Fibroblast of lung (primary cell): ENCODE measurements at places on chromosomes 2 and 18. TPM values are rescaled to one million over a fixed set of nuclear protein-coding genes. Genes with fewer than 3 reads are reported as not detected.

NEB gene
- 0.17 and 0.26 TPM in 2 replicates for total RNA-seq

PLCD4 gene
- total RNA-seq, result 3.9 and 10.7 TPM in 2 replicates

KCNG2 gene
- 6.4 and 10.1 TPM in 2 replicates for total RNA-seq

RGPD3 gene
- 0.17 and 0.26 TPM in 2 replicates for total RNA-seq

TRAPPC12 gene
- total RNA-seq, result 49.1 and 53.2 TPM in 2 replicates

RESP18 gene
- not detected in 2 replicates for total RNA-seq

DNER gene
- 0.26 and 0.33 TPM in 2 replicates for total RNA-seq

NEMP2 gene
- 6.3 and 6.4 TPM in 2 replicates for total RNA-seq

MGAT5 gene
- total RNA-seq, result 75.0 and 301 TPM in 2 replicates

SMC6 gene
- total RNA-seq, result 21.8 and 22.8 TPM in 2 replicates

CNGA3 gene
- total RNA-seq, result under 0.01 TPM in 2 replicates

SPATA3 gene
- not detected in 2 replicates for total RNA-seq

LIMS3 gene
- total RNA-seq, result 6.3 TPM in 1 of 2 replicates, not detected in the other

LIPG gene
- total RNA-seq, result 0.50 and 1.0 TPM in 2 replicates

CRYGD gene
- not detected in 2 replicates for total RNA-seq

DSEL gene
- 51.1 and 157 TPM in 2 replicates for total RNA-seq

LRRTM4 gene
- total RNA-seq, result not detected in 2 replicates

KIF5C gene
- total RNA-seq, result 0.17 and 0.51 TPM in 2 replicates

HOXD4 gene
- not detected in 2 replicates for total RNA-seq

CPLX4 gene
- not detected in 2 replicates for total RNA-seq

CYP27A1 gene
- 40.6 and 53.8 TPM in 2 replicates for total RNA-seq

ACMSD gene
- total RNA-seq, result not detected in 2 replicates

UGT1A5 gene
- total RNA-seq, result not detected in 2 replicates

VIT gene
- 0.17 and 0.77 TPM in 2 replicates for total RNA-seq

ICA1L gene
- total RNA-seq, result 3.1 and 4.6 TPM in 2 replicates

TFPI gene
- 111 and 117 TPM in 2 replicates for total RNA-seq

FSHR gene
- total RNA-seq, result under 0.01 TPM in 1 of 2 replicates, not detected in the other
